ENCODE measurements at places on chromosomes 16 and 17.

DNA sequence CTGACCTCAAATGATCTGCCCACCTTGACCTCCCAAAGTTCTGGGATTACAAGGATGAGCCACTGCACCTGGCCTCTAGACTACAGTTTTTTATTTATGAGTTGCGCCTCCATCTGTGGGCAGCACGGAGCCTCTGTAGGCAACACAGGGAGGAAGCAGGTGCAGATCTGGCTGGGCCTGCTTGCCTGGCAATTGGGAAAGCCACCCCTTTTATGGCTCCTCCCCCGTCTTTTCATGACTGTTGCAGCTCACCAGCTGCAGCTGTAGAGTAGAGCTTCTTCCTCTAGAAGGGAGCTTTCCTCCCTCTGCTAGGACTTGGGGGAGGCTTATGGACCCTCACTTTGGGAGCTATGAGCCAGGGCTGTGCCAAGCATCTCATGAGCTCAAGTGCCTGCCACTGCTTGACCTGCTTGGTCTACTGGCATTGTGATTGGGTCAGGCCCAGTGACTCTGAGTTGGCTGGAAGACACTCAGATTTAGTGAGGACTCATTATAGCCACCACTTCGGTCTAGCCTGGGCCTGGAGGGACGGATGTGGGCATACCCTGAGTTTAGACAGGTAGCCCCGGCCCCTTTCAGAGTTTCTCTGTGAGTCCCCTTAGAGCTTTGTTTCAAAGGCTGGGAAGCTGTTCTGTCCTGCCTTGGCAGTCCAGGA lies 6.9 kb upstream of the SLC7A6 start:
- DNase-seq, result peak; percentile 11

DNA sequence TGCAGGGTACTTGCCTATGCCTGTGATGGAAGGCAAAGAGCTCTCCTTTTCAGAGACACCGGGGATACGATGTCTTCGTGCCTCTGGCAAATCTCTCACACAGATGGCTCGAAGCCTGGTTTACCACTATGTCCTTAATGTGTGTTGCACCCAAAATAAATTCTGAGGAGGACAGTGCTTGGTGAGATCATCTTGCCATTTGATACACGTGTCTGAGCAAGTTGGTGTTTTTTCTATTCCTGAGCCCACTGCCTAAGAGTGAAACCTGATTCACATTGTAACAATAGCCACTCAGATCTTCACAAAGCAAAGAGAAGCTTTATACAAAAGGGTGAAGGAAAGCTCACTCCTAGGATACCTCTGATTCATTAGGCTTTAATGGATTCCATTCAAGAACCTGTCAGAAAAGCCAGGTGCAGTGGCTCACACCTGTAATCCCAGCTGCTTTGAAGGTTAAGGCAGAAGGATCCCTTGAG lies 33.1 kb upstream of the AKAP1 start:
- no peak for DNase-seq

DNA sequence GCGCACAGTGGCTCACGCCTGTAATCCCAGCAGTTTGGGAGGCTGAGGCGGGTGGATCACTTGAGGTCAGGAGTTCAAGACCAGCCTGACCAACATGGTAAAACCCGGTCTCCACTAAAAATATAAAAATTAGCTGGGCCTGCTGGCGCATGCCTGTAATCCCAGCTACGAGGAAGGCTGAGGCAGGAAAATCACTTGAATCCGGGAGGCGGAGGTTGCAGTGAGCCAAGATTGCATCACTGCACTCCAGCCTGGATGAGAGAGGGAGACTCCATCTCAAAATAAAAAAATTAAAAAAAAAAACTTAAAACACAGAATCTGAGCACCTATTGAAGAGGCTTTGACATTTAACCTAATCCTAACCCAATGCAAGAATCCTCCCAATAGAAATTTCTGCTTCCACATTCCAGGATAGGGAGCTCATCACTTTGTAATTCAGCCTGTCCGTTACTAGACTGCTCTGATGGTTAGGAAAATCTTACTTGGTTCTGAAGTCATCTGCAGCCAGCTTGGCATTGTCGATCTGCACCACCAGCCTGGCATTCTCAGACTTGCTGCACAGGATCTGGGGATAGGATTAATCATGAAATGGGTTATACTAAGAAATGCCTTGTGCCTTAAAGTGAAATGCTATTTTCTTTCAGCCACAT lies 2.1 kb downstream of the KRT33B start:
- peak; percentile 13 for DNase-seq

DNA sequence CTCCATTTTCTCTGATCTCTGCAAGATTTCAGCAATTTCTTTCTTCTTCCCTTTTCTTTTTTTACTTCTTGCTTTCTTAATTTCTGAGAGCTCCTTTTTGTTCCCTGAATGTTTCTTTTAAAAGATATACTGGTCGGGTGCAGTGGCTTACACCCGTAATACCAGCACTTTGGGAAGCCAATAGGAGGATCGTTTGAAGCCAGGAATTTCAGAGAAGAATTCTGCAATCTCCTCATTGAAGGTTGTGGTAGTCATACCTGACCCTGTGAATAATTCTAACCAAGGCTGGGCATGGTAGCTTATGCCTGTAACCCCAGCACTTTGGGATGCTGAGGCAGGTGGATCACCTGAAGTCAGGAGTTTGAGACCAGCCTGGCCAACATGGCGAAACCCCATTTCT lies 15.6 kb upstream of the ABCC1 start:
- DNase-seq, result no peak

DNA sequence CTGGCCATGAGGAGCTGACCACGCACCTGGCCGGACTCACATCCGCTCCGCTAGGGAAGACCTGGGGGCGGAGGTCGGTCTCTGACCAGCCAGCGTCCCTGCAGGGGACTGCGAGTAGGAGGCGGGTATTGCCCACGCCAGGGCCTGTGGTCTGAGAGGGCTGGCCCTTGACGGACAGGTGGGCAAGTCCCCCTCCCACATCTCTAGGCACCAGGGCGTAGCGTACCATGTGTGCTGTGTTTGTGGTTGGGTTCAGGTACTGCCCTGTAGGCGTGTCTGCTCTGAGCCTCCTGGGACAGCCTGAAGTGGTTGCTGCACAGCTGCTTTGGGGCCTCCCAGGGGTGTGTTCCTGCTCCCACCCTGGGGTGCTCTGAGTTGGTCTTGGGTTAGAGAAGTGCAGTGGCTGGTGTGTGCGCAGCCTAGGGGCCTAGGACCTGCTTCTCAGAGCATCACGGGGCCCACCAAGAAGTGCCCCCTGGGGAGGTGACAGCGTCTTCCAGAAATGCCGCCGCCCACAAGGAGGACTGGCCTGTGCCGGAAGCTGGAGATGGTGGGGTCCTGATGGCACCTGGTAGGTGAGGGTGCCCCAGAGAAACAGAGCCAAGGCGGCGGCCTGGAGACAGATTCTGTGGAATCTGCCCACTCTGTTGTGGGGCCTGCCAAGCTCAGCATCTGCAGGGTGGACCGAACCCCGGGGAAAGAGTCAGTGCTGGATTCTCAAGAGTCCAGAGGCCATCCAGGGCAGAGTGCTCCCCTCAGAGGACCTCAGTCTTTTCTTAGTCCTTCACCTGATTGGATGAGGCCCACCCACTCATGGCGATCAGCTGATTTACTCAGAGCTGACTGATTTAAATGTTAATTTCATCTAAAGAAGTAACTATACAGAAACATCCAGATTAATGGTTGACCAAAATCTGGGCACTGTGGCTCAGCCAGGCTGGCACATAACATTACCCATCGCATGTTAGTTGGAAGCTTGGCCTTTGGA lies 48.3 kb downstream of the WDR45B start:
- DNase-seq, result no peak

GRCh38 chr17:57365420-57365819 lies 109.1 kb downstream of the MSI2 start:
- peak; percentile 34 for DNase-seq

GRCh38 chr16:66984892-66985311 lies 3.5 kb upstream of the CES4A start:
- no peak for DNase-seq

DNA sequence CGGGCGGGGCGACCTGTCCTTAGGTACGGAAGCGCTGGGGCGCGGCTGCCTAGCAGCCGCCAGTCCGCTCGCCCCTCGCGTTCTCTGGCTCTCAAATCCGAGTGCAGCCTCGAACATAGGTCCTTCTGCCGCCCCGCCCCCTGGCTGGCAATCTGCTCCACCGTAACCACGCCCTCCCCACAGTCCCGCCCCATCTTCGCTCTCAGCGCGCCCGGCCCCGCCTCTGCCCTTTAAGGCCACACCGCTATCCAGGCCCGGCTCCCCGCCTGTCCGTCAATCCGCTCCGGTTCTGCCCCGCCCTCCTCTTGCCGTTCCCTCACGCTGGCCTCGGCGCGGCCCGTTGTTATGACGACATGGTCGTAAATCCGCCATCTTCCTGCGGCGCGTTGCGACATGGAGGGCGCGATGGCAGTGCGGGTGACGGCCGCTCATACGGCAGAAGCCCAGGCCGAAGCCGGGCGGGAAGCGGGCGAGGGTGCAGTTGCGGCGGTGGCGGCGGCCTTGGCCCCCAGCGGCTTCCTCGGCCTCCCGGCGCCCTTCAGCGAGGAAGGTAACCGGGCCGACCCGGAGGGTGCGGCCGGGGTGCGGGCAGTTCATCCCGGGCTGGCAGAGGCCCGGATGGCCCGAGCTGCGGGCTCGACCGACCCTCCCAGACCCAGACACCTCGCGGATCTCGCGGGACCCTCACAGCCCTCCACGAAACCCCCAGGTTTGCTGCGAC lies at the start of gene E4F1:
E4F1 (plus strand) TSS at position 371 of the 721 bp plus-strand sequence; CDS start at position 394, 23 bp downstream.
- DNase-seq, result peak; percentile 100

DNA sequence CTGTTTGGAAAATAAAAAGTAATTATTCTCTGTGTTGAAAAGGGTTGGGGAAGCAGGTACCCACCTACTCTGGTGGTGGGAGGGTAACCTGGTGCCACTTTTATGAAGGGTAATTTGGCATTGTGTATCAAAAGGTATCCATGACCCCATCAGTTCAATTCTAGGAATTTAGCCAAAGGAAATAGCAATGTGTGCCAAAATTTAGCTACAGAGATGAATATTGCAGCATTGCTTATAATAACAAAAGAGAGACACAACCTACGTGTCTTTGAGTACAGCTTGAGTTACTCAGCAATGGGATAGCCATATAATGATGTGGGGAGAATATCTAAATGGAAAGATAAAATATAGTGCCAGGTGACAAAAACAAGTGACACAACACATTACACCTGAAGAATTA lies 170.7 kb downstream of the NTN1 start:
- no peak for DNase-seq

GRCh38 chr17:31490671-31491375 lies 99.3 kb downstream of the RAB11FIP4 start:
- DNase-seq, result no peak

DNA sequence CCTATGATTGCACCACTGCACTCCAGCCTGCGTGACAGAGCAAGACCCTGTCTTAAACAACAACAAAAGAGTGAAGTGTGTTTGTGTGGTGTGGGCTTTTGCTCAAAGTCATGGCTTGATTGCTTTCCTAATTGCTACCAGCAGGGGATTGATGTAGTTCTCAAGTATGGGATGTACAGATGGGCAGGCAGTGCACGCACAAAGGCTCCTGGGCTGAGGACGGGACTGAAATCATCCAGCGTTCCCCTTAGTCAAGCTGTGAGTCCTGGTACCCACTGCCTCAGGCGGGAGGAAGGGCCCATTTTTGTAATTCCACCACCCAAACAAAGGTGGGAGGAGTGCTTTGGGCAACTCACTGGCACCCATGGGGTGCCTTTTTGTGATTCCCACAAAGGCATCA lies 47.3 kb downstream of the GDE1 start:
- DNase-seq, result no peak

- no peak for DNase-seq
Measured at GRCh38 chr17:10843811-10844210, 5.9 kb upstream of the PIRT start.

- DNase-seq, result no peak
Measured at GRCh38 chr16:11560701-11561453, 25.8 kb downstream of the LITAF start.

GRCh38 chr17:8413328-8413727 lies 15.7 kb upstream of the RNF222 start:
- DNase-seq, result no peak

DNA sequence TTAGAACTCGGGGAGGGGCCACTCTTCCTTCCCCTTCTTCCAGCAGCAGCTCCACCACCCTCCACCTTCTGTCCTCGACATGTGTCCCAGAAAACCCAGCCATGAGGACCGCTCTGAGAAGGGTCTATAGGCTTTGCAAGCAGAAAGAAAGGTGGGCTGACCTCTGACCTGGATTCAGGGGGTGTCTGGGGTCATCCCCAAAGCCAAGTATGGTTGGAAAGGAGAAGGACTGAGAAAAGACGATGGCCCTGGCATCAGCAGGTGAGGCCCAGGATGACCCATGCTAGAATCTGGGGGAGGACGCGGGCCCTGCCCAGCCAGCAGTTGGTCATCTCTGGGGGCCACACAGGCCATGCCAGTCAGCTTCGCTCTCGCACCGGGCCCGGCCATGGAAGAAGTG lies 6.1 kb upstream of the SMIM5 start:
- no peak for DNase-seq

GRCh38 chr17:51640108-51640622 lies 379.8 kb downstream of the UTP18 start:
- no peak for DNase-seq

DNA sequence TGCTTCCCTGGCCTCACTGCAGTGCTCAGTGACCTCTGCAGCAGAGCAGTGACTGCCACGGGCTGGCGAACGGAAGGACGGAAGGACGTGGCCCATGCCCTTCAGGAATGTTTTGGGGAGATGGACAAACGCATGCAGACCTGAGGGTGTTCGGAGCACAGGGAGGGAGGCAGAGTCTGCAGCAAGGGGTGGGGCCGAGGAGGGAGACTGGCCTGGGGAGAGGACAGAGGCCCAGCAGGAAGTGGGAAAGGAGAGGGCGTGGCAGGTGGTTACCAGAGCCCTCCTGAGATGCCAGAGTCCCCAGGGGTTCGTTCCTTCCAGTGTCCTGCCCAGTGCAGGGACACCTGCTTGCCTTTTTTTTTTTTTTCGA lies 21.9 kb downstream of the ADORA2B start:
- DNase-seq, result no peak

- DNase-seq, result no peak
Measured at GRCh38 chr16:86819533-86819892, 241.2 kb downstream of the FOXL1 start.

DNA sequence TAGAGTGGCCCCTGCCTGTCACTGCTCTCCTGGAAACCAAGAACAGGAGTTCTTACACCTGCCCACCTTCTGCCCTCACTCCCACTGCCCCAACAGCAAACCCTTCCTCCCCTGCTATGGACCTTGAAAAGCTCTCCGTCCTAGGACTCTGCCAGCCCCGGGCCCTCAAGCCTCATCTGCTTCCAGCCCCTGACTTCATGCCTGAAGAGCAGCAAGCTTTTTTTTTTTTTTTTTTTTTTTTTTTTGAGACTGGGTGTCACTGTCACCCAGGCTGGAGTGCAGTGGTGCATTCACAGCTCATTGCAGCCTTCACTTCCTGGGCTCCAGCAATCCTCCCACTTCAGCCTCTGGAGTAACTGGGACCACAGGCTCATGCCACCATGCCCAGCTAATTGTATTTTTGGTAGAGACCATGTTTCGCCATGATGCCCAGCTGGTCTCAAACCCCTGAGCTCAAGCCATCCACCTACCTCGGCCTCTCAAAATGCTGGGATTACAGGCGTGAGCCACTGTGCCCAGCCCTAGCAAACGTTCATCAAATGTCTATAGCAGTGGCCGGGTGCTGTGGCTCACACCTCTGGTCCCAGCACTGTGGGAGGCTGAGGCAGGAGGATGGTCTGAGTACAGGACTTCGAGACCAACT lies 16.9 kb downstream of the CARHSP1 start:
- DNase-seq, result no peak

GRCh38 chr16:89700649-89701424 lies 668 bp downstream of the SPATA2L start:
- no peak for DNase-seq
